ENCODE measurements at places on chromosomes 1 and 21.

DNA sequence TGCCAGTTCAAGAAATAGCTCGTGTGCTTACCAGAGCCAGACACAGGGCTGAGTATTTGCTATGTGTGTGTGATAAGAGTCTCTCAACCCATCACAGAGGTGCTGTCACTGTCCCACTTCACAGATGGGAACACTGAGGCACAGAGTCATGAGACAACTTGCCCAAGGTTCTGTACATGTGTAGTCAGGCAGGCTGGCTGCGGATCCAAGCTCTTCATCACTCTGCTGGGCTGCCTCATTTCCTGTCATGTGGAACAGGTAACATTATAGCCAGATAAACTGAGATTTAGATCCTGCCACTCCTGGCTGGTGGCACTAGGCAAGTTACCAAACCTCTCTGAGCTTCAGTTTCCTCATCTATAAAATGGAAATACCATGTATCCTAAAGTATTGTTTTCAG lies 77.8 kb downstream of the ITPKB start:
- DNase-seq, result no peak

DNA sequence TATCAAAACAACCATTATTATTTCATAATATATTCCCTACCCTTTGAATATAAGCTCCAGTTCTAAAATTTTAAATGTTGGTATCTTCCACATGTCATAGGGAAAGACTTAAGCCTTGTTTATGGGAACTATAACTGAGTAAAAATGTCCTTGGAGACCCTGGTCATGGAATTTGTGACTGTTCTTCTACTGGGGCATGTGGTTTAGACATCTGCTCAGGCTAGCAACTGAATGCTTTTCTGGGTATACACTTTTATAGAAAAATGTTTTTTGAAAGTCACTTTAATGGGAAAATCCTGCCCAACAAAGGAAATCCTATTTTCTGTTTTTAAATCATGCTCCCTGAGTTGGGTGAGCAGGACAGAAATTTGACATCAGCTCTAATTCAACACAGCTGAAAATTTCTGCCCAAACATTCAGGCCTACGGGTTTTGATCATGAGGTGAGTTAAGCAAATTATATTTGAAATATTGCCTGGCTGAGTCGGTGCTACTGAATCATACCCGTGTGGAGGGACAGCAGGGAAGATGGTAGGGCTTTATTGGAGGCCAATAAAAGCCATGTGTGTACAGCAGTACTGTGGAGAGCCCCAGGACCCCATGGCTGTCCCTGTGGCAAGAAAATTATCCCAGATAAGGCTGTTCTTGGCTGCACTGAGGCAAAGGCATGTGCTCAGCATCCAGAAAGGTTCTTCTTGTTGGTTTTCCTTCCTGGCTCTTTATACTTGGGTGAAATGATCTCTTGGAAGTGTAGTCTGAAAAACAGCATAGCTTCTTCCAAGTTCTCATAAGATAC lies 391.8 kb downstream of the DISC1 start:
- DNase-seq, result no peak

- DNase-seq, result no peak
Observed at GRCh38 chr1:235495551-235495950, 8.7 kb downstream of the B3GALNT2 start.

DNA sequence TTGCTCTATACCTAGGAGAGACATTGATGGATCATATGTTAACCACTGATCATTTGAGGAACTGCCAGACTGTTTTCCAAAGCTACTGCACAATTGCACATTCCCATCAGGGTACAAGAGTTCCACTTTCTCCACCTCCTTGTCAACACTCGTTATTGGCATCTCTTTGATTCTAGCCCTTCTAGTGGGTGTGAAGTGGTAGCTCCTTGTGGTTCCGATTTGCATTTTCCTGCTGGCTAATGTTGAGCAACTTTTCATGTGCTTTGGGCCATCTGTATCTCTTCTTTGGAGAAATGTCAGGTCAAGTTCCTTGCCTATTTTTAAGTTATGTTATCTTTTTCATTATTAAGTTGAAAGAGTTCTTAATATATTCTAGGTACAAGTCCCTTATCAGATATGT lies 90.1 kb downstream of the DMRTB1 start:
- DNase-seq, result no peak

DNA sequence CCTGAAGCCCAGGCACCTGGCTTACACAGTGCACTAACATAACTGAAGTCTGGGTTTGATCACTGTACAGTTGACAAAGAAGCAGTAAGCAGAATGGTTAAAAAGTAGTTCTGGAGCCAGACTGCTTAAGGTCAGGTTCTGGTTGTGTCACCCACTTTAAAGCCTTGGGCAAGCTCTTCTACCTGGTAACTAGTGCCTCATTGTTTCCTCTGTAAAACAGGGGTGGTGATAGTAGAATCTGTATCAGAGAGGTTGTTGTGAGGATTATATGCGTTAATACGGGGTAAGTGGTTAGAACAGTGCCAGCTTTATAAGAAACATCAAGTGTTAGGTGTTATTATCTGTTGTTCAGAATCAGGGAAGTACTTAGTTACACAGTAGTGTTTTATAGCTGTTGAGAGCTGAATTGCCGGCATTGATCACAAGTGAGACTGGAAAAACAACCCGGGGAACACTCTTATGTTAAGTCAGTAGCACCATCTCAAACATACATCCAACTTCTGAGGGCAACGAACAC lies 3.7 kb downstream of the BACH1 start:
- DNase-seq, result no peak

GRCh38 chr1:228407106-228408040 lies 738 bp upstream of the TRIM11 start:
- DNase-seq, result no peak

DNA sequence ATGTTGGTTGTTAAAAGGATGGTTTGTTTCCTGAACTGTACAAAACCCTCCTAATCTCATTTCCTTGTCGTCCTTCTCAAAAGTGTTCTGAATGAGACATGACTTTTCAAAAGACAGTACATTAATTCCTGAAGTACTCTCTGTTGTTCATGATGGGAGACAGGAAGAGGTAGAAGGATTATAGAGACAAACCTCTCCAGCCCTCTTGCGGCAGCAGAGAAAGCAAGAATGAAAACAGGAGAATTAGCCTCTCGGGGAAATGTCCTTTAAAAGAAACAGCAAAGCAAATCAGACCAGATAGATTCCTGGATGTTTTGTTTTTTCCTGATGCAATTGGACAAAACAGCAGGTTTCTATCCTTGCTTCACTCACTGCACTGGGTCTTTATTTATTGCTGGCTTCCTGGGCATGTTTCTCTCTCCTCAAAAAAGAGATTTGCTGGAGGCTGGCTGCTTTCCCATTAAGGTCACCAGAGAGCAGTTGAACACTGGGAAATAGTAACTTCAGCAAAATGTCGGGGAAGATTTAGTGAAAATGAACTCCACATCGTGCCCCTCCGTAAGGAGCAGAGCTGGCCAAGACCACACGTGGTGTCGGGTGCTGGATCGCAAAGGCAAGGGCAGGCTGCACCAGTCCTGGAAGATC lies 145.8 kb upstream of the SYT6 start:
- DNase-seq, result no peak

DNA sequence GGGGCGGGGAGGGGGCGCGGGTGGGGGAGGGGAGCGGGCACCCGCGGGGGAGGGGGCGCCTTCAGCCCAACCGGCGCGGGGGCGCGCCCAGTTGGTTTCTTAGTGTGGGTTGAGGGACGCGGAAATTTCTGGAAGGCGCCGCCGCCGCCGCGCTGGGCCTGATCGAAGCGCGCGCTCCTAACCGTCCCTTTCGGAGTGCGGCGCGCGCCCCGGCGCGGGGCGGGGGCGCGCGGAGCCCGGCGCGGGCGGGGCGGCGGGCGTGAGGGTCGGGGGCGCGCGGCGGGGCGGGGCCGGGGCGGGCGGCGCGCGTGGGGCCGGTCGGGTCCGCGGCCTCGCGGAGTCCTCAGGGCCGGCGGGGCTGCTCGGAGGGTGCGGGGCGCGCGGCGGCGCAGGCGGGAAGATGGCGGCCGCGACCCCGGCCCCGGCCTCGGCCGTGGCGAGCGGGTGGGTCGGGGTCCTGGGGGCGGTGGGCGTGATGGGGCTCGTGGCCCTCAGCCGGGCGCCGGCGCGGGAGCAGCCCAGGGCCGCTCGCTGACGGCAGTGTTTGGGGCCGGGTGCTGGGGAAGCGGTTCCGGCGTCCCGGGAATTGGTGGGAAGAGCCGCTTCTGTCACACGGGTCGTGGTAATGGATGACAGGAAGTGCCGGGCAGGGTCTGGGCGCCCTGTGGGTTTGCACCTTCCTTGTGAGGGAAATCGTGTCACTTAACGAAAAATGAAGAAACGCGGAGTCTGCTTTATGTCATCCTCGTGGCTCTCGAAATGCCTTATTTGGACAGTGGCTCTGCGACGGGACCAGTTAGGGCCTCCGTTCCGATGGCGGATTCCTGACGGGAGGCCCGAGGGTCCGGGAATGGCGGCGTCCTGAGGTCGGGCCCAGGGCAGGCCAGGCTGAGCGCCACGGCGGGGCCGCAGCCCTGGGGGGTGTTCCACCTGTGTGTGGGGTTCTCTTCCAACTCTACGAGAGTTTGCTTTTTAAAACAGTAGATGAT lies 764 bp downstream of the PKNOX1 start:
- DNase-seq, result peak; percentile 62

GRCh38 chr1:198937231-198938031 lies 298.6 kb downstream of the PTPRC start:
- DNase-seq, result peak; percentile 93

- no peak for DNase-seq
Observed at GRCh38 chr1:233907151-233907550, 2.7 kb downstream of the SLC35F3 start.

DNA sequence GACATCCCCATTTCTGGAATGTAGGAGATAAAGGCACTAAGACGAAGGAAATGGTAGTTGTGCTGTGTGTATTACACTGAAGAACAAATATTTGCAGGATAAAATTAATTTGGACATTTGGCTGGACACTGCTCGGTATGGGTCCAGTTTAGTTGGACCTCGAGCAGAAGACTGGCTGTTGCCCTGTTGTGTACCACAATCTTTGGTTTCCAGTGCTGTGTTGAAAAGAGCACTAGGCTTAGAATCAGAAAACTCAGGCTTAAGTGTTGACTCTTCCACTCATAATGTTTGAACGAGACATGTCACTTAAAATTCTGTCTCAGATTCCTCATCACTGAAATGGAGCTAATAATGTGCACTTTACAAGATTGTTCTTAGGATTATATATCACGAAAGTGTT lies 1.2 kb upstream of the ARPC5 start:
- no peak for DNase-seq

DNA sequence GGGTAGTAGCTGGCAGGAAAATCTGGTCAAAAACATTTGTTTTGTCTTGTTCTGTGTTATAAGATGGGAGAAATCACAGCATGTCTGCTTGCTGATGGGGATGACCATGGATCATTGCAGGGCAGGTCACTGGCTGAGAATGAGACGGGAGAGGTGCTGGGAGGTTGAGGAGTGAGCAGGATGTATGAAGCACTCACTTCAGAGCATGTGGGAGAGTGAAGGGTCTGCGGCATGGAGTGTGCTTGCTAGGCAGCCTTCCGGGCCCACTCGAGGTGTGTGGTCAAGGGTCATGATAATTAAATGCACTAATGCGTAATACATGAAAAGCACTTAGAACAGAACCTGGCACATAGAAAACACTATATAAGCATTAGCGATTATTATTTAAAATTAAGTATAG lies 42.0 kb upstream of the SPOCD1 start:
- no peak for DNase-seq

GRCh38 chr1:17531343-17531681 lies 8.2 kb upstream of the ARHGEF10L start:
- DNase-seq, result no peak

DNA sequence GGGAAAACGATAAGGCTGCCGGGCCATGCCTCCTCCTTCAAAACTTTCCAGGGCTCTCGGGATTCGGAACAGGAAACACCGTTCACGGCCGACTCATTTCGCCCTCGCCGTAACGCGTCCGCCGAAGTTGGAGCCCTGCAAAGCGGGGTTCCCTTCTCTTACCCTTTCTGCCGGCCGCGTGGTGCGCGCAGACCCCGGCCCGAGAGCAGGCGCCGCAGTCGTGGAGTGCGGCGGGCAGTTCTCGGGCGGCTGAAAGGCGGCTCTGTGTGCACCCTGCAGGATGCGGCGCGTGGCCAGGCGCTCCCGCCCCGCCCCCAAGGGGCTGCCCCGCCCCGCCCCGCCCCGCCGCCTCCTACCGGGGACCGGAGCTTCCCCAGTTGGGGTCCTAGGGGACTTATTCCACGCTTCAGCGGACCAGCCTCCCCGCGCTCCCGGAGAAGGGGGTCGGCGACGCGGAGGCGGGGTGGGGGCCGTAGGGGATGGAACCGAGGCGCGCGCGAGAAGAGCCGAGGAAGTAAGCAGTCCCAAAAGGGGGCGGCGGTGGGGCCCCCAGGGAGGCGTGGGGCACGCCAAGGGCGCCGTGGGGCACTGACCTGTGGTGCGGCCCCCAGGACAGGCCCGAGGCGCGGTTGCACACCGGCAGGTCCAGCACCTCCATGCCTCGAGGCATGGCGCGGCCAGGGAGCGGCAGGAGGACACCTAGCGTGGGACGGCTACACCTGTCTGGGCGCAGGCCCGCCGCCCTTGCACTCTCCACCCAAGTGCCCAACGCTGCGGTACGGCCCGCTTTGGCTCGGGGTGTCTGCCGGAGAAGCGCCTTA lies at the start of gene MCOLN2:
TSS of gene MCOLN2 (minus strand) at position 268 of the 821 bp plus-strand sequence. CDS start at position 27, 241 bp downstream.
- DNase-seq, result peak; percentile 18

- no peak for DNase-seq
Observed at GRCh38 chr1:202807451-202807925, 733 bp downstream of the KDM5B start.

DNA sequence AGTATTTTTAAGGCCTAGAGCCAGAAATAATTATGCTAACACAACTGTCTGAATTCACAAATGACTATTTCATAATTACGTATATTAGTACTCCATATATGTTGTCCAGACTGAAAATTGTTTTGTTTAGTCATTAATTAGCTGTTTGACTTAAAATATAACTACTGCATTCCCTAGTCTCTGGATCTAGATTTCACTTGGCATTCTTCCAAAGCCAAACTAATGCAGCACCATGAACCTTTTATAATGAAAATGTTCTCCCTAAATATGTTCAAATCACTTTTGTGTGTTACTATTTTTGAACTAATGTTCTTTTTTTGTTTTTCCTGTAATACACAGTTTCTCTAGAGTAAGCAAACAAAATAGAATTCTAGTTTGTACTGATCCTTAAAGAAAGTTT lies 46.1 kb downstream of the CAMTA1 start:
- no peak for DNase-seq

DNA sequence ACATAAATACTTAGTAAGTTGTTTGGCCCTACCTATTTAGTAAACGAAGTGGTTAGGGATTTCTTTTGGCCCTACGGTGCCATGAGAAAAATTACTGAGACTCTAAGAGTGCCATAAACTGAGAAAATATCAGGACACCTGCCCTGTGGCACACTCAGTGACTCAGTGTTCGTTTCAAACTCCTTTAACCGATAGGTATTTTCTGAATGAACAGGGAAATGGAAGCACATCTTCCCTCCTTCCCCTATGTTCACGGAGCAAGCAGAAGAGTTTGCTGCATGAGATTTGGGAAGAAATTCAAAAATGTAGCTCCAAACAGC lies 134.2 kb downstream of the KAZN start:
- DNase-seq, result no peak

DNA sequence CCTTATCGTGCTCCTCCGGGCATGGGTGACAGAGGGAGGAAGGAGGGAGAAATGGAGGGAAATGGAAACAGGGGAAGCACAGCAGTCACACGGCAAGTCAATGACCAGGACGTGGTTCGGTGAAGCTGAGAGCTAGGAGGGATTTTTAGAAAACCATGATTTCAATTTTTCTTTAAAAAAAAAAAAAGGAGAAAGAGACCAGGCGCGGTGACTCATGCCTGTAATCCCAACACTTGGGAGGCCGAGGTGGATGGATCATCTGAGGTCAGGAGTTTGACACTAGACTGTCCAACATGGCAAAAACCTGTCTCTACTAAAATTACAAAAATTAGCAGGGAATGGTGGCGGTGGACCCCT lies 776 bp upstream of the TNFRSF9 start:
- DNase-seq, result no peak

All from midbrain (tissue), 1 donor.